C1 segment of cervical spinal cord (tissue), 14 donors: ENCODE measurements at places on chromosomes 3 and 15.

DNA sequence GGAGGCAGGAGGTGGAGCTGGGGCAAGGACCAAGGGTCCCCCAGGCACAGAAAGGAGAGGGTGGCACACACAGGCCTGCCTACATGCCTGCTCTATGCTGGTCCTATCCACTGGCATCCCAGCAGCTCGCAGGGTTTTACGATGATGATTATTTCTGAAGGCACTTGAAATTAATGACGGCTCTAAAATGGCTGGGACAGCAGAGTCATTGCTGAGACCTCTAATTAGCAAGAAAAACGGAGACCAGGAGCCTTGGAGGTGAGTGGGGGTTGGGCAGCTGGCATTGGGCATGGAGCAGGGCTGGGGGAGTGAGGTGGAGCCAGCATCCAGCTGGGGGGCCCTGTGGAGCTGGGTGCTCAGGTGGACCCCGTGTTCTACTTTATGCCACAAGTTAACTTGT is 3.5 kb upstream of the LINGO1 start:
- no peak for DNase-seq

DNA sequence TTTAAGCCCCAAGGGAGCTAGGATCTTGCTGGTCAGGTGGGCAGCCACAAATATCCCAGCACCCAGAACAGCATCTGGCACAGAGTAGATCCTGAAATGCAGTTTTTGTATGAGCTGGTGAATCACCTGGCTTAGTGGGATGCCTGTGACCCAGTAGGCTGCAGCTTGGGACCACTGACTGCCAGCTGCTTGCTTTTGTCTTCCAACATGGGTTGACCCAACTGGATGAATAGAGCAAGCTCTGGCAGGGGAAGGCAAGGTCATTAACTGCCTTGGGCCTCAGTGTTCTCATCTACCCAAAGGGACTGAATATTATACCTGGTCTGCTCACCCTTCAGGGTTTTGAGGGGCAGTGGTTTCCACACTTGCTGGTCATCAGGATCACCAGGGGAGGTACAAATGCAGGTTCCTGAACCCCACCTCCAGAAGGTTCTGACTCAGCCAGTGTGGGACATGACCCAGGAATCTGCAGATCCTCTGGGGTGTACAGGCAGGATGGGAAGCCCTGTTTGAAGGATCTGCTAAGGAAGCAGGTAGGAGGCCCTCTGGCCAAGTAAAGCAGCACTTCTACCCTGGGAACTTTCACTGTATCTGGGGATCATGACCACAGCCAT is 55.4 kb downstream of the ITGA11 start:
- no peak for DNase-seq

DNA sequence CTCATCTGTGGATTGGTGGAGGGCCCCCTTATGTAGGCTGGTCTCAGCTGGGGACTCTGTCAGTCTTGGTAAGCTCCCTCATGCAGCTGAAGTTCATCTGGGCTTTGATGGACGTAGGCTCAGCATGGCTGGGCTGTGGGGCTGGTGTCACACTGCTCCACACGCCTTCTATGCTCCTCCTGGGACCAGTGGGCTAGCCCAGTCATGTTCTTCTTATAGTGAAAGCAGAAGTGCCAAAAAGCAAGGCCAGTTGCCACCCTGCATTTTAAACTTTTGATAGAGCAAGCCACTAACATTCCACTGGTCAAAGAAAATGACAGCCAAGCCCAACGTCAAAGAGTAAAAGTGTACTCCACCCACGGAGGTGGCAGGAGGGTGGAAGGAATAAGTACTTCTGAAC is 165.5 kb downstream of the MEX3B start:
- DNase-seq = no peak

GRCh38 chr3:65181391-65181871 is 493.6 kb upstream of the ADAMTS9 start:
- peak; percentile 5 for DNase-seq

DNA sequence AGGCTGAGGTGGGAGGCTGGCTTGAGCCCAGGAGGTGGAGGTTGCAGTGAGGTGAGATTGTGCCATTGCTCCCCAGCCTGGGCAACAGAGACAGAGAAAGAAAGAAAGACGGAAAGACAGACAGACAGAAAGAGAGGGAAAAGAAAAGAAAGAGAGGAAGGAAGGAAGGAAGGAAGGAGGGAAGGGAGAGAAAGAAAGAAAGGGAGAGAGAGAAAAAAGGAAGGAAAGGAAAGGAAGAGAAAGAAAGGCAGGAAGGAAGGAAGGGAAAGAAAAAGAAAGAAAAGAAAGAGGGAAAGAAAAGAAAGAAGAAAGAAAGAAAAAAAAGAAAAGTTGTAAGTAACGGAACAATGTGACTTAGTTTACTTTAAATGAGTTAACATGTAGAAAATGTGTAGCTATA is 260.7 kb upstream of the GRM7 start:
- DNase-seq = no peak

DNA sequence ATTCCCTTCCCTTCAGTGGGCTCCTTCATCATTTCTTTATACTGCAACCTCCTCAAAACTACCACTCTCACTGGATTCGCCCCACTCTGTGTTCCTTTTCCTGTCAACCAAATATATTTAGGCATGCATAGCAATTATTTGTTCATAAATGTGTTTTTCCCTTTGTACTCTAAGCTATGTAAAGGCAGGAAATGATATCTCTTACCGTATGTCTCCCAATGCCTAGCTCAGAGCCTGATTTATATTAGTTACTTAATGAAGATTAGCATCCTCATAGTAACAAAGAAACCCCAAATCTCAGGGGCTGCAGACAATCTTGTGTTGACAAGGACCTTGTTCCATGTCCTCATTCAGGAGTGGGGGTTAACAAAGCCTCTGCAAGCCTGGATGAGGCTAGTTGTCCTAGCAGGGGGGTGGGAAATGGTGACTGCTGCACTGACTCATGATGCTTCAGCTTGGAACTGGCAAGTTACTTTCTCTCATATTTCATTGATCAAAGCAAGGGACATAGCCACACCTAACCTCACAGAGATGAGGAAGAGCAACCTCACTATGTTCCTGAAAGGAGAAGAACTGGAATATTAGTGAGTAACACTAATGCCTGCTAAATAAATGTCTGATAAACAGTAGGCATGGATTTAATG is 15.2 kb downstream of the PHLDB2 start:
- no peak for DNase-seq

DNA sequence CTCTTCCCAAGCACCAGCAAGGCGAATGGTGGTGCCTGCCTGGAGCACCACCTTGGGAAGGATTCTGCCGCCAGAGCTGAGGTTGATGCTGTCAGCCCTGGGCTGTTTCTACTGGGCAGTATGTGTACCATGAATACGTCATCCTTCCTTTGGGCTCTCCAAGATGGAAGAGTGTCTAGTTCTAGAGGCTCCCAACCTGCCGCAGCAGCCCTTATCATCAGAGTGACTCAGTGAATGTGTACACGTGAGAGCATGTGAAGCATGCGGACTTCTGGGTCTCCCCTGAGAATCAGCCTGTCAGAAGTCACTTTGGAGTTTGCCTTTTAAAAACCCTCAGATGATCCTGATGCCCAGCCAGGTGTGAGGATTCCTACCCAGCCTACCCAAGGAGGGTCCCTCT is 20.9 kb downstream of the PLA2G4D start:
- DNase-seq = no peak

- no peak for DNase-seq
Measured at GRCh38 chr3:25585361-25586166, 79.1 kb downstream of the TOP2B start.

DNA sequence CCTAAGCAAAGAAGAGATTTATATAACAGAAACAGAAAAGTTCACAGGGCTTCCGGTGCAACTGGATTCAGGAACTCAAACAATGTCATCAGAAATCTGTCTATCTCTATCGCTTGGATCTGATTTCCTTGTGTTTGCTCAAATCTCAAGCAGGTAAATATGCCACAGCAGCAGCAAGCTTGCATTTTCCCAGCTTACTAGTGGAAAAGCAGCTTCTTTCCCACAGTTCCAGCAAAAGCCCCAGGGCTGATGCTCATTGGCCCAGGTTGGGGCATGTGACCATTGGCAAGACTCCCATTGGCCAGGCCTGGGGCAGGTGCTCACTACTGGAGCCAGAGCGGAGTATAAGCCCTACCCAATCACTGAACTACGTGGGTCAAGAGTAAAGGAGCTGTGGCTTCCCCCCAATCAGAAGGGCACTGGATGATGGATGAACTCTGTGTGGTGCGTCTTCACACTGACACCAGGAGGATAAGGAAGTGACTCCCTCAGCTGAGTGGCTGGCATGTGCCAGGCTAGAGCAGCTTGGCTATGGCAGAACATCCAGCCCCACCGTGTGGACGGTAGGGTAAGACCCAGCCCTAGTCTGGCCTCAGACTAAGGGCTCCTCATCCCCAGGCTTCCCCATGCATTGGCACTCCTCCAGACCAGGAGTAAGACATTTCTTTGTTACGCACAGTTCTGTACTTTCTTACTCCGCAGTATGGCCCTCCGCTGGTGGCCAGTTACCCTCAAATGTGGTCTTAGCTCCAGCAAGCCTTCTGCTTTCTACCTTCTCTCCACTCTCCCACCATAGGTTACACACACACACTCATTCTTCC is 13.1 kb upstream of the VIPR1 start:
- no peak for DNase-seq

GRCh38 chr3:14920536-14920935 is 26.8 kb upstream of the NR2C2 start:
- DNase-seq = no peak

DNA sequence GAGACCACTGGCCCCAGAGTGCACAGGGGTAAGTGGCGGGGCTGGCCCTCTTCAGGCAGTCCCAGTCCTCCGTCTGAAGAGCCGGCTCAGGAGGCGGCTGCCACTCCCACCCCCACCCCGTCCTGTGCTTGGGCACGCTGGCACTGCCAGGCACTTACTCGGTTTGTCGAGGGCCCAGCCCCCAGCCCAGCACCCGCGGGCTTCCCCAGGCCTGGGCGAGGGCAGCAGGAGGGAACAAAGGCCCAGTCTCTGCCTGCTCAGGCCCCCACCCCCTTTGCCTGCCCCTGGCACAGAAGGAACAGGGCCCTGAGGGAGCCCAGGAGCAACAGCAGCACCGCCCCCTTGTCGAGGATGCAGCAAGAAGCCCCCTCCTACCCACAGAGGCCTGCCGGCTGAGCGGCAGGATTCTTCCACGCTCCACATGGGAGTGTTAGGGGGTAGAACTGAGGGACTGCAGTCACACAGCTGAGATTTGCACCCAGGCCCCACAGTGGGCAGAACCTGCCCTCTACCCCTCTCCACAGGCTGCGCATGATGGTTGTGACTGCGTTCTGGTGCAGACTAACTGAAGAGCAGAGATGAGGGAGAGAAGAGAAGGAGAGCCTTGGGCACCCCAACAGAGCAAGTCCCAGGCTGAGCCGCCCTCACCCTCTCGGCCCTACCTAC is 8.9 kb downstream of the DUSP7 start:
- peak; percentile 71 for DNase-seq

DNA sequence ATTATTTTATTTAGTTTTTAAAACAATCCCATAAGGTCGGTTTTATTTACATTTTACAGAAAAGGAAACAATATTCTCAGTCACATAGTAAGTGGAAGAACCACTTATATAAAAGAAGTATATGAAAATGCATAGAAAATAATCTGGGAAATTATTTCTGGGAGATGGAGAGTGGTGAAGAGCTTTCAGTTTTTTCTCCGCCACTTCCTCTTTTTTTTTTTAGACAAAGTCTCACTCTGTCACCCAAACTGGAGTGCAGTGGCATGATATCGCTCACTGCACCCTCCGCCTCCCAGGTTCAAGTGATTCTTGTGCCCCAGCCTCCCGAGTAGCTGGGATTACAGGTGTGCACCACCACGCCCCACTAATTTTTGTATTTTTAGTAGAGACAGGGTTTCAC is 21.2 kb downstream of the RAD51 start:
- DNase-seq = no peak

- no peak for DNase-seq
Measured at GRCh38 chr3:127749361-127749760, 73.0 kb downstream of the MGLL start.

DNA sequence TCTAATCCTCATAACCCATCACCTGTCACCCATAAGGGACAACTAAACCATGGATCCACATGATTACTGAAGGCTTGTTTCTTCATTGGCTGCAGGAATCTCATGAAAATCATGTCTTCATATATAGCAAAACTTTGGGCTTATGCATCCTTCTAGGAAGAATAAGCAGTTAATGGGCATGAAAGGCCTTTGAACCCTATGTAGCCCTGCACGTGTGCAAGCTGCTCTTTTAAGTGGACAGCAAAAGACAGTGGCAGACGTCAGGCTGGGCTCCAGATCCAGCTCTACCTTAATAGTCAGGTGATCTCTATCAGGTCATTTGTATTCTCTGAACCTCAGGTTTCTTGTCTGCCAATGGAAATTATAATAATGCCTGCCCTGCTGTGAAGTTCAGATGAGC is 18.9 kb downstream of the CYP19A1 start:
- DNase-seq = no peak

- no peak for DNase-seq
Measured at GRCh38 chr3:111278959-111279358, 207.3 kb downstream of the NECTIN3 start.

DNA sequence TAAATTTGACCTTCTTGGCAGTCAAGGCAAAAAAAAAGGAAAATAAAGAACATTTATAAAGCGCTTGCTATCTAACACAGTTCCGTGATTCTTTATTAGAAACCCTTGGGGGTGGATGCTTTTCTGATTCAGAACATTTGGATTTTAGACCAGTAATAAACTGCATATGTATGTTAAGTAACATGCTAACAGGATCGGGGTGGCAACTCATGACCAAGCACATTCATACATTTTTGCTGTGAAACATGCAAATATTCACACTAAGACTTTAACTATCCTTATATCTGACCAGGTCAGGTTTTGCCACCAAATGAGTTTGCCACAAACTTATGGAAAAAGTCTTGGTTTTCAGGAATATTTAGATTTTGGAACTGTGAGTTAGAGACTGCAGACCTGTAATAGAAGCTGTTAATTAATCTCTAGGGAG is 30.4 kb upstream of the KLF13 start:
- no peak for DNase-seq

DNA sequence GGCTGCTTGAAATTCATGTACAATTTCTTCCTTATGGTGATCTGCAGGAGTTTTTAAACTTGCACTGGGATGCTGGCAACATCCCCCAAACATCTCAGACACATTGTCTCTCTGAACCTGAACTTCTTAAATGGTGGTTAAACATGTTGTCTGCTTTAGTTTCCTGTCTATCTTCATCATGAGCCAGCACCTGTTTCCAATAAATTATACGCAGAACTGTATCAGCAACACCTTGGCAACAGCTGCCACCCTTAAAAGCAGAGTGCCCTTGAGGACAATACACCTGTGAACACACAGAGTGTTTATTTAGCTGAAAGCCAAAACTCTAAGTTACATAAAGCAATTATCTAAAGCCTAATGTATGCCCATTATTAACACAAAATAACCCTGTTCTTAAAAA is 242.9 kb downstream of the WNT5A start:
- no peak for DNase-seq

GRCh38 chr15:22226034-22226790 is 145.9 kb downstream of the OR4M2 start:
- DNase-seq = no peak

- DNase-seq = no peak
Measured at GRCh38 chr3:56880720-56881575, 79.2 kb upstream of the ARHGEF3 start.
